Stimulated activated CD4-positive, alpha-beta T cell treated with anti-CD3 and anti-CD28 coated beads, Interleukin-15, amount 100 ng/mL, for 48 hours (primary cell): ENCODE measurements at places on chromosomes 16 and 17.

DNA sequence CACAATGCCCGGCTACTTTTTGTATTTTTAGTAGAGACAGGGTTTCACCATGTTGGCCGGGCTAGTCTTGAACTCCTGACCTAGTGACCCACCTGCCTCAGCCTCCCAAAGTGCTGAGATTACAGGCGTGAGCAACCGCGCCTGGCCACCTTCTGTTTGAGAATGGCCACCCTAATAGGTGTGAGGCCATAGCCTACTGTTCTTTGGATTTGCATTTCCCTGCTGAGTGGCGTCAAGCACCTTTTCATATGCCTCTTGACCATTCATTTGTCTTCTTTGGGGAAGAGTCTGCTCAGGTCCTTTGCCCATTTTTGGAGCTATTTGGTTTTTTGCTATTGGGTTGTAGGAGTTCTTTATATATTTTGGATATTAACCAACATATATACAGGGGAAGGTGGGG lies 276.7 kb downstream of the PARN start:
- no peak for DNase-seq

- DNase-seq, result no peak
These were observed 75.9 kb downstream of the HS3ST3A1 start for GRCh38 chr17:13525876-13526275.

DNA sequence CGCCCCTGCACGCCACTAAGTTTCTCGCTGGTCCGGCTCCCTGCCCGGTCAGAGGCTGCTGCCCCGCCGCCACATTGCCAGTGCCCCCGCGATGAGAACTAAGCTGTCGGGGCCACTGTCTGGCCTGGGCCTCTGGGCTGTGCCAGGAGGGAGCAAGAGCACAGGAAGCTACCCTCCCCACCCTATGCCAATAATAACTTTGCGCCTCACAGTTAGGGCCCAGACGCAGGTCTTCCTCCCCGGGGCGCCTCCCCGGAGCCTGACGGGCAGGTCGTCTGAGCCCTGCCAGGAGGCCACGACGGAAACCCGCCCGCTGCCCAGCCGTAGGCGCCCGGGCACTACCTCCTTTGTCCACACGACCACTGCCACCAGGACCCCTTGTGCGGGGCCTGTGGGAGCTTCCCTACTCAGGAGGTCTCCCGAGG lies 1.5 kb downstream of the ZFPM1 start:
- DNase-seq, result no peak

- no peak for DNase-seq
These were observed 45.8 kb downstream of the WNT3 start for GRCh38 chr17:46772475-46773220.

- no peak for DNase-seq
These were observed 11.5 kb downstream of the PRPF8 start for GRCh38 chr17:1673041-1673785.

GRCh38 chr17:44997733-44998520 lies 29.8 kb upstream of the C1QL1 start:
- DNase-seq, result no peak

GRCh38 chr17:31499771-31500554 lies 108.5 kb downstream of the RAB11FIP4 start:
- peak; percentile 49 for DNase-seq
